Heart left ventricle (tissue), 16 donors: ENCODE measurements at places on chromosomes 6 and 20.

- no peak for DNase-seq
Observed at GRCh38 chr6:47464052-47464451, 13.5 kb upstream of the CD2AP start.

DNA sequence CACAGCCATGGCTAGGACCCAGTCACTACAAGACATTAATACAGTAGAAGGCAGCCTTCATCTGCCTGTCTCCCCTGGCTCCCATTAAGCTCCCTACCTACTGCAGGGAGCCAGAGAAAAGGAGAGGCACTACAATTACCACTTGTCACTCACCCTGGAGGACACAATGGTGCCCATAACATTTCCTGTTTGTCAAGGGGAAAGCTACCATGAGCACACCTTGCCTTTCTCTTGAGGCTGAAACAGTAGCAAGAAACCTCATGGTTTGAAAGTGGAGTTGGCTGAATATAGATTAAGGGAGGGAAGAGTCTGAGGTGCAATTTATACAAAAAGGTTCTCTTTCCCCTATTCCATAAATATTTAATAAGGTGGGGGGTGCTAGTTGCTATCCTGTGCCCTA lies 27.9 kb downstream of the STK38 start:
- no peak for DNase-seq

DNA sequence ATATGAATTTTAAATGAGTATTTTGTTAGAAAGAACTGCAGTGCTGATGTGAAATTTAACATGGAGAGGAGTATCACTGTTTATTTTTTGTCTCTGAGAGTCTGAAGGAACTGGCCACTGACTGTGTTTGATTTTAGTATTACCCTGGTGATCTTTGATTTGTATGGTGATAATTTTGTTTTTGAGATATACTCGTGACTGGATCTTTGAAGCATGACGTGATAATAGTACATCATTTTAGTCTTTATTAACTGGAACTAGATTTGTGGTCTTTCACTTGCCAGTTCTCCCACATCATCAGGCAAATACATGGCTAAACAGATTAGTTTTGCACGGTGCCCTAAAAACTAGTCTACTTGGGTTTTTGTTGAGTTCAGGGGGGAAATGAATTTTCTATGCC lies 55.5 kb downstream of the ARID1B start:
- DNase-seq, result no peak

DNA sequence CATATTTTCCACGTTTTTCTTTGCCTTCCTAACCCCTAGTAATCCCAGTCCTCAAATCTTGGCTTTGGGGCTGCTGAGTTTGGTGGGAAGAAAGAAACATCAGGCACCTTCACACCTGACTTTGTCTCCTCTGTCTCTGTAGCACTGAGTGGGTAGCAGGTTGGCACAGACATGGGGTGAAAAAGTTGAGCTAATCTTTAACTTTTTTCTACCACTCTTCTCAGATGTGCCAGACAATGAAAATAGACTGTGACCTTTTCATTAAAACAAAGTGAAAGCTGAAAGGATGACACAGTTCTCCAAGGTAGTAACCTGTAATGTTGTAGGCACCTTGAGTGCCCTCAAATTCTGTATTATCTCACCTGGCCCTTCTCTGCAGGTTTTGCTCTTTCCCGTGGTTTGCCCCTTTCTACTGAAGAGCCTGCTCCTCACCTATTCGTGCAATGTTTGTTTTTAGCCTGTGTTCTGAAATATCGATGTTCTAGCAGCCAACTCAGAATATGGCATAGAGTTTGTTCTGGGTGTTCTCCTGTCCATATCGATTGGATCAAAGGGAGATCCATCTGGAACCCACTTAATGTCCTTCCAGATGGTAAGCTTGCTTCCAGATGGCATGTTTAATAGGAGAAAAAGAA lies 57.8 kb upstream of the ATXN1 start:
- no peak for DNase-seq

- DNase-seq, result no peak
Observed at GRCh38 chr20:51360451-51361201, 181.9 kb downstream of the NFATC2 start.

DNA sequence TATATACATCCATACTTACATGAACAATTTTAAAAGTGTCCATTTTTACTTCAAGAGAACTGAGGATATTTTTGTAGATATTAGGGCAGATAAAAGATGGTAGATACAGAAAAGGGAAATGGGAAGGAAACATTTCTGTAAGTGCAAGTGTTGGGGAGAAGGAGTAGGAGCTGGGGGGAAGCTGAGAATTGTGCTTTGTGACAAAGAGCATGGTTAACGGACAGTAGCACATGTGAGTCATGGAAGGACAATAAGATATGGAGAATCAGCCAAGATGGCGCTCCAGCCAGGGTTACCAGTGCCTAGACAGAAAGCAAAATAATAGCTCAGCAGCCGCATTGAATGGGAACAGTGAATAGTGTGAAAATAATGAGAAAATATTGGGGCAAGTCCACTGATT lies 12.7 kb upstream of the HLA-DRB1 start:
- no peak for DNase-seq

DNA sequence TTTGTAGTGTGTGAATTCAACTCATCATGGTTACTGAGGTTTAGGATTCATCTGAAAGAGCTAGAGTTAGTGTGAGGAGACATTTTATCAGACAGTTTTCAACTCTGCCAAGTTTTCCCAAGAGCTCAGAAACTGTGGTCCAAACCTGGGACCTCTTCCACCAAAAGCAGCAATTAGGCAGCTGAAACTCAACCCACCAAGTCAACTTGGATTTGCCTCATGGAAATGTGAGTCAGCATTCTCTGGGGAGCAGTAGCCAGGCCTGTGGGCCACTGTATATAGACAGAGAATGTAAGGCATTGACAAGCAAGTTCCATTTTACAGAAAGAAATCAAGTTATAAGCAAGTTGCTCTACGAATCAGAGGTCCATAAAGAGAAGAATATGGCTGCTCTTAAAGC lies 178.8 kb upstream of the HDDC2 start:
- peak; percentile 17 for DNase-seq

DNA sequence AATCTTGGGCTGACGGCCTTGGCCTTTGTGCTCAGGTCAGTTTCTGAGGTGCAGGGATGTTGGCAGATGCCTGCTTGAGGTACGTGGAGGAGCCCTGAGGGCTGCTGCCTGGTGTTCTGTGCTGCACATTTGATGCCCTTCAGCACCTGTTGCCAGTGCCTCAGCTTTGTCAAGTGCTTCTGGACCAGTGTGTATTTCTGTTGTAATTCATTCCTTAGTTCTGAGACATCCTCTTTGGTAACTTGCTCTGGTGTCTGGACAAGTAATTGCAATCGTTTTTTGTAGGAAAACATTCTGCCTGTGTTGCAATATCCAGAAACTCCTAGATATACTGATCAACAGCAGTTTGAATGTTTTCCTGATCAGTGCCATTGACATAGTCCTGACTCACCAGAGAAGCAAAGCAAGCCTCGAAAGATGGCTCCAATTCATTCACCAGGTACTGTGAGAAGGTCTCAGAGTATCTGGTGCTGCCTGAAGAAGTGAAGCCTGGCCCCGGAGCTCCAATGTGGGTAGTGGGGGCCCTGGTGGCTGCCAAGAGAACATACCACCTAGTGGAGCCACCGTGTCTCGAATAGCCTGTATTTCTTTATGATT lies 26.7 kb downstream of the ZNF337 start:
- DNase-seq, result no peak

GRCh38 chr20:4897600-4897999 lies 103.7 kb downstream of the SLC23A2 start:
- DNase-seq, result no peak

DNA sequence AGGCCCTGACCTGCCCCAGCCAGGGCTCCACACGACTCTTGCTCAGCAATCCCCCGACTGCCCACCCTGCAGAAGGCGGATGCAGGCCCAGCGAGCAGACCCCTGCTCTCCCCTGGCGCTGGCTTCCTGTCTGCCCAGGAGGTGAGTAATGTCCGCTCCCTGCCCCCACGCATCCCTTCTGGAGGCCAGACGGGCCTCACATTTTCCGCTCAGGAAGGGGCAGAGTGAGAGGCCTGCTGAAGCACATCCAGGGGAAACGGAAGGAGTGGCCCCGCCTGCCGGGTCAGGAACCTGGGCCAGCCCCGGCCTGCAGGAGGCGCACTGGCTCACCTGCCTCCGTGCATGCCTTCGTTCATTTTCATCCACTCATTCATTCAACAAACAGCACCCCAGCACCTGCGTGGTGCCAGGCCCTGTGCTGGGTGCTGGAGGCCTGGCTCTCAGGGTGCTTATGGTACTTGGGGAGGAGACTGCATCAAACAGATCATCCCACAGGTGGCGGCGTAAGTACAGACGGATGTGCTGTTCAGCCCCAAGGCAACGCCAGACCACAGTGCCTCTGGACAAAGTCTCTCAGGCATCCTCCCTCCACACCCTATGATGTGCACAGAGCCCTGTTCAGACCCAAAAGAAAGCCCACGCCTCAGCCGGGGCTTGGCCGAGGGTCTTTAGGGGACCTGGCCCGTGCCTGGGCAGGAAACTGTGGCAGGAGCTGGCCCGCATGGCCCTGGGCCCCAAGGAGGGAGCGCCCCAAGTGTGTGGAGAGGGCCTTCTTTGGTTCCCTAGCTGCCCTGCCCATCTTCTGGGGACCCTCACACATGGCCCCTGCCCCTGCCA lies 112.1 kb downstream of the ASXL1 start:
- peak; percentile 85 for DNase-seq

DNA sequence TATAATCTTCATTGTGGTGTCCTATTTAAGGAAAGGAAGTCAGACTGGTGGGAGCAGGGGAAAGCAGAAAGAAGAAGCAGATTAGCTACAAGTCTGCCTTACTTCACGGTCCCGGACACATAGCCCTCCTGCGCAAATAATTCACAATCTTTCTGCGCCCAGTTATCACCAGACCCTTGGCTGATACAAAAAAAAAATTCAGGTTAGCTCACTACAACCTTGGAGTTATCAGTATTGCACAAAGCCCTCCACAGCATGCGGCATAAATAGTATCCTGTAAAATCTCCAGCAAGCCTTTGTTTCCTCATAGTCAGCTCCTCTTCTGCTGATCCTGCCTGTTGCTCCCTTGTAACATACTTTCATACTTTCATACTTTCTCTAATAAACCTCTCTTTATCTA lies 148.6 kb upstream of the FUT9 start:
- DNase-seq, result no peak

DNA sequence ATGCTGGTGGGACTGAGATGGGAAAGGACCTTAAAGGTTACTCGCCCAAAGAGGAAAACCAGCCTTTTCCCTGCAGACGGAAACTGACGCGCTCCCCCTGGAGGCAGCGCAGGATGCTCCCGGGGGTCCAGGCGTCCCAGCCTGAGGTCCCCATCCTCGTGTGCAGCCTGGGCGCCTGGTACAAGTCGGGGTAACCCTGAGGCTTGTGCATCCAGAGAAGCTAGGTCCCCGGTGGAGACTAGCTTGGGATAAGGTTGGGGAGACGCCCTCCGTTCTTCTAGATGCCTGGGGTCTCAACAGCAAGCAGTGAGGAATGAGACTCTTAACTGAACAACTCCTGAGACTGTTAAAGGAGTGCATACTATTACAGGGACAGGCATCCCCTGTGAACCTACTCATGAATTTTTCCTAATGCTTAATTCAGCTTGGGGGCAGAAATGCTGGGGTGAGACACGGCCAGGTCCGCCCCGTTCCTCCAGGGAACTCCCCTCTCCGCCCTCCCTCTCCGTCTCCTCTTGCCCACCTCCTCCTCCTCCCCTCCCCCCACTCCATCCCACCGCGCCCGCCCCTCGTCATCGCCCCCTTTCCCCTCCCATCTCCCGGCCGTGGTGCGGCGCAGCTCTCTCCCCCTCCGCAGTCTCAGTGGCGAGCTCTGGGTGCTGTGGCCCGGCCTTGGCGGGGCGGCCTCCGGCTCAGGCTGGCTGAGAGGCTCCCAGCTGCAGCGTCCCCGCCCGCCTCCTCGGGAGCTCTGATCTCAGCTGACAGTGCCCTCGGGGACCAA lies at the start of gene PRSS35:
PRSS35 (plus strand) TSS at position 634 of the 781 bp plus-strand sequence. CDS start 10,908 bp downstream, outside the sequence.
- peak; percentile 33 for DNase-seq

DNA sequence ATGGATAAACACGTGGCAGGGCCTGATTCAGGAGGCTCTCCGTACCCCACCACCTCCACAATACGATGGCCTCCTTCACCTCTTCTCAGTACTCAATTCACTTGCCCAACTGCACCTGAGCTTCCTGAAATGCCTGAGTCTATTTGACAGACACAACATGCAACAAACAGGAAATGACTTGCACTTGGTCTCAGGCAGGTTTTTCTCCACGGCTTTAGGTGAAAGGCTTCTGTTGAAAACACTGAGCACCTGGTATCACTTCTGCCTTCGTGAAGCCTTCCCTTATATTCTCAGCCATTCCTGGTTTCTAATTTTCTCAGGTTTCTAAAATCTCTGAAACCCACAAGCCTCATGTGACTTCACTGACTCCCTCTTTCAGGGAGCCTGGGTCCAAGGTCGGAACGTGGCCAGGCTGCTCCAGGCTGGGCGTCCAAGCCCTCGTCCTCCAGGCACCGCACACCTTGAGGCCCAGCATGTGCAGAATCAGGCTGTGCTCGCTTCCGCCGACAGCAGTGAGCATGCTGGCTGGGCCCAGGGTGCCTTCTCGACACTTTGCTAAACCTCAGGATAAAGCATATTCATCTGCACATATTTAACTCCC lies 34.7 kb downstream of the TAF4 start:
- no peak for DNase-seq

DNA sequence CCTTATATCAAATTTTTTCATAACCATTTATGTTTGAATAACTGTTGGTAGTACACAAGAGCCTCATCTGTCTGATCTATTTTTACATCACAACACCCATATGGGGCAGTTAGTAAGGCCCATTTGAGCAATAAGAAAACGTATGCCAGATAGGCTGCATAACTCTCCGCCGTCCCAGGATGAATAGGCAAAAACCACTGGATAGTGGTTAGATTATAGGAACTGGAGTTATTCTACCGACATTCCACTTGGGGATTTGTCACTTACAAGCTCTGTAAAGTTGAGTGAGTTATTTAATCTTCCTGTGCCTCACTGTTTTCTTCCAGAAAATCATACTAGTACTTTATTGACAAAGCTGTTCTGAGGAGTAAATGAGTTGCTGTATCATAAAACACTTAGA lies 881.9 kb downstream of the QKI start:
- DNase-seq, result no peak

DNA sequence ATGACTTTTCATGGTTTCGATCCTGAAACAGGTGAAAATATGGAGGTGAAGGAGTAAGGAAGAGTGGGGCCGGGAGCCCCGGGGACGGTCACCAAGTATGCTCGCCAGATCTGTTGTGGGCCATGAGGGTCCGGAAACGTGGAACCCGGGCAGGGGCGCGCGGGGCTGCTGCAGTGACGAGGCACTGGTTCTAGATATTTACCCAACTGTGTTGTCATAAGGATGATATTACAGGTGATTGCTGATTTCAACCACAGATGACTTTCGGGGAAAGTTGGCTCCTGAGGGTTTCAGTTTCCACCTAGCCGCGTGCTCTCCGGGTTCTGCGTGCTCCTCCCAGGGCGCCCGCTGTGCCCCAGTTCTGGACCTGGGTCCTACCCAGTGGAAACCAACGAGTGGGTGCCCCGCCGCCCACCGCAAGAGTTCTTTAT lies 12.2 kb downstream of the RAET1G start:
- no peak for DNase-seq

DNA sequence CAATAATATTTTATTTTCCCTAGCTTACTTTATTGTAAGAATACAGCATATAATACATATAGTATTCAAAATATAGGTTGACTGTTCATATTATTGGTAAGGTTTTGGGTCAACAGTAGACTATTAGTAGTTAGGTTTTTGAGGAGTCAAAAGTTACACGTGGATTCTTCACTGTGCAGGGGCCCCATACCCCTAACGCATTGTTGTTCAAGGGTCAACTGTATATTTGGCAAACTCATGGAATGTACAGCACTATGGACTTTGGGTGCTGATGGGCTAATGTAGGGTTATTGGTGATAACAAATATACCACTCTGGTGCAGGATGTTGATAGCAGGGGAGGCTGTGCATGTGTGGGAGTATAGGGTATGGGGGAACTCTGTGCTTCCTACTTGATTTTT lies 397.2 kb downstream of the BCKDHB start:
- no peak for DNase-seq

GRCh38 chr20:48658505-48658904 lies 169.3 kb downstream of the PREX1 start:
- DNase-seq, result no peak
